Adrenal gland (tissue), 19 donors: ENCODE measurements at places on chromosomes 5 and 9. TPM values are rescaled to one million over a fixed set of nuclear protein-coding genes. Genes with fewer than 3 reads are reported as not detected.

DNA sequence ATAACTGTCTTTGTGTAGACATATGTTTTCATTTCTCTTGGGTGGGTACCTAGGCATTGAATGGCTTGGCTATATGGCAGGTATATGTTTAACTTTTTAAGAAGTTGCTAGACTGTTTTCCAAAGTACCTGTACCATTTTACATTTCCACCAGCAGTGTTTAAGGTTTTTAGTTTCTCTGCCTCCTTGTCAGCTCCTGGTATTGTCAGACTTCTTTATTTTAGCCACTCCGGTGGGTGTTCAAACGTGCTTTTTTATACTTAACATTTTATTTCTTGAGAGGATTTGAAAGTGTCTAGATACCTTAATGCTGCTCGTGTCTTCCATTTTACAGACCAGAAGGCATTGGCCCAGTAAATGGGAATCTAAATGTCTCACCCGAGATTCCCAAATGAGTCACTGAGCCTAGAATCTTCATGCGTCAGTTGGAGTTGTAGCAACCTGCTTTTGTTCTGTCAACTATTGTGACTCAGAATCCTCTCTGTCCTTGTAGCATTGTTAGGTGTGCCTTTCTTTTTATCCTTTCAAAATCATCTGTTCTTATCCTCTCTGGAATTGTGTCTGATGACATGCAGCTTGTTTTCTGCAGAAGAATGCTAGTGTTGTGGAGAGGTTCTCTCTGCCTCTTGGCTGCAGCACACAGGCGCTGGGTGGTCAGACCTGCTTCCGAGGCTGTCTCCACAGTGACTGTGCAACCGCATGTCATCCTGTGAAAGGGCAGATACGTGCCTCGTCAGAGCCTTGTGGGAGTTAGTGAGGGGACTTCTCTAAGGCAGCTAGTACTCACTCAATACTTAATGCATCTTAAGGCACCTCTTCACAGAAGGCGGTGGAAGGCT, 291.8 kb downstream of the AOPEP start:
- peaks cover 46% of the 10 kb centered on the region for H3K36me3 ChIP-seq
- peaks cover 17% of the 10 kb centered on the region for H3K4me1 ChIP-seq
- H3K4me3 ChIP-seq: no peak overlapping the region
- DNase-seq: peak; percentile 78

DNA sequence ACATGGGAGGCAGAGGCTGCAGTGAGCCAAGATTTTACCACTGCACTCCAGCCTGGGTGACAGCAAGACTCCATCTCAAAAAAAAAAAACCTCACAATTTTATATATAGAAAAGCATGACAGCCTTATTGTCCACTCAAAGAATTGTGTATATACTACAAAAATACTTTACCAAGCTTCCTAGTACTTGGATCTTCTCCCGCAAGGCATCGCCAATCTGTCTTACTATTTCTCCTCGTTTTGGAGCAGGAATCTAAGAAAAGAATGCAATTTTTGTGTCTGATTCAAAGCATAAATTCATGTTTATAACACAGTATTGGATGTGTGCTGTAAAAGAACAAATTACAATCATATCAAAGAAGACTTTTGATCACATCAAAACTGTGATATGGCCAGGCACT, 11.3 kb downstream of the ALDH7A1 start:
- H3K4me1 ChIP-seq: no peaks in the 10 kb centered on the region
- no peak for DNase-seq
- no peaks in the 10 kb centered on the region for H3K36me3 ChIP-seq
- no peak overlapping the region for H3K4me3 ChIP-seq

DNA sequence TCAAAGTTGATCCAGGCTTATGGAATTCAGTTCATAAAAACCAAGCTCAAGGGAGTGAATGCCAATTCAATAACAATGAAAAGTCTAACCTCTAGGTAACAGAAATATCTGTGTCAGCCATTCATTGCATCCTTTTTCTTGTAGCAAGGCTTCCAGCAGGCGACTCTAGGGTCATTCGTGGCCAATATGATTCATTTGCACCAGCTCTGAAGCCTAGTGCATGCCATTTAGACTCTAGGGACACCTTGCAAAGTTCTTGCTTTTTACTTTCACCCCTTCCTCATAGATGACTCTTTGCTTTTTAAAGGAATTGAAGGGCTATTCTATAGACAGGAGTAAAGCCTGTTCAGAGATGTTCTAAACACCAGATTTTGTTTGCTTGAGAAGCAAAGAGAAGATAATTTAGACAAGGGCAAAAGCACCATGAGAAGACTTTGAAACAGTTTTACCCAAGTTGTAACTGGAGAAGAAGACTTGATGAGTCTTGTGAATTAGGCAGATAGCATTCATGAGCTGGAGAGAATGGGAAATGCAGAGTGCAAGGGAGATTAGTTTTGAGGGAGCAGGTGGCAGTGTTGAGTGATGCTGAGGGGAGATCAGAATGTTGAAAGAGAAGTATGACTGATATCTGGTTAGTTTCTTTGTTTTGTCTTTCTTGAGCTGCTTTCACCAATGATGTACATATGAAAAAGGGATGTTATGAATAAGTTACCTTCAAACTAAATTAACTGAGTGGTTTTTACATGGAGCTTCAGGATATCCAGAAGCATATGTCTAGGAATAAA, 94.5 kb downstream of the F2RL2 start:
- DNase-seq: no peak
- H3K4me1 ChIP-seq: peaks cover 3% of the 10 kb centered on the region
- H3K27ac ChIP-seq: no peak overlapping the region
- no peaks in the 10 kb centered on the region for H3K36me3 ChIP-seq
- H3K27me3 ChIP-seq: no peaks in the 10 kb centered on the region

- no peaks in the 10 kb centered on the region for H3K4me1 ChIP-seq
- no peaks in the 10 kb centered on the region for H3K27me3 ChIP-seq
- H3K36me3 ChIP-seq: no peaks in the 10 kb centered on the region
Observed at GRCh38 chr9:76655121-76655541, 109.1 kb upstream of the PCA3 start.

- no peak overlapping the region for H3K4me3 ChIP-seq
- no peak for DNase-seq
- H3K4me1 ChIP-seq: no peaks in the 10 kb centered on the region
Observed at GRCh38 chr5:158398360-158399201, 539.6 kb upstream of the CLINT1 start.

DNA sequence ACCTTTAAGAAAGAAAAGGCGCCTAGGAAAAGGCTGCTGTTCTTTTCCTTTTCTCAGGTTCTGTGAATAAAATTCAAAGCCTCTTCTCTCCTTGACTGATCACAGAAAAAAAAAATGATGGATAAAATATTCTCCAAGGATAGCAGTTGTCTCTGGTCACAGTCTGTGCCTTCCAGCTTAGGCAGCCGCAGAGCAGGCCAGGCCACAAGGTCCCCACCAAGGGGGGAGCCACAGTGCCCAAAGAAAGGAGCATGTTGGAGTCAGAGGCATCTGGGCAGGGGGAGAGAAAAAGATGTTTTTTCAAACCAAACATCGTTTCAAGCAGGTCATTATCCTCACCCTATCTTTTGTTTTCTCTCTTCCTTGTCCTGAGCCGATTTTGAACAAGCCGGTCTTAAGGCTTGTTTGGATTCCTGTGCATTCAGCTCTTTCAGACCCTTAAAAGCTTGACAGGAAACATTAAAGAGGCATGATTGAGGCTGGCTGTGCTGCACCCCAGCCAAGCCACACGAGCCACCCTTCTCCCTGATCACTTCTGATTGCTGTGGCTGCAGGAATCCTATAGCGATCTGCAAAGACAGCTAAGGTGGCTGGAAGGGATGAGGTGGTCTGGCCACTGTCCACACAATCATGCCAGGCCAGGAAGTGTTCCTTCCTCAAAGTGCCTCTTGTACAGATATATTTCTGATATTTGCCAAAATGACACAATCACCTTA, 284.6 kb upstream of the TLE4 start:
- no peak overlapping the region for H3K4me3 ChIP-seq
- H3K36me3 ChIP-seq: no peaks in the 10 kb centered on the region
- H3K4me1 ChIP-seq: no peaks in the 10 kb centered on the region

DNA sequence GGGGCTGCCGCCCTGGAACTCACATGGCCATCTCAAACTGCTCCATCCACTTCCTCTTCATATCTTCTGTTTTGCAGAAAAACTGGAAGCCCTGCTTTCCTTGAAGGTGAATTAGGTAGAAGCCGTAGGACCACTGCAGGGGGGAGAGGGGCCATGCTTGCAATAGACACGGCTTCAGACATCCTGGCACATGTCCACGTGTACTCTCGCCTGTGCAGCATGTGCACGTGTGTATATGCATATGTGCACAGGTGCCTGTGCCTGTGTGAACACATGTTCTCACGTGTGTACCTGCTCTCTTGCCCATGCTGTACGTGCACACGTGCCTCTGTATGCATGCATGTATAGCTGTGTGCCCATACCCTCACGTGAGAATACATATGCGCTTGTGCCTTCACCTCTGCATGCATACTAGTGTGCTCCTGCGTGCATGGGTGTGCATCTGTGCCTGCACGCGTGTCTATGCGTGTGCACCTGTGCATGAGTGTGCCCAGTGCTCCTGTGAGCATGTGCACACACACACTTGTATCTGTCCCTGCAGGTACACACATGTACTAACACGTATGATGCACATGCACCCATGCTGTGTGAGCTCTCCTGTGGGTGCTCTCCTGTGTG, 47.7 kb upstream of the SARDH start:
- H3K27me3 ChIP-seq: no peaks in the 10 kb centered on the region
- no peaks in the 10 kb centered on the region for H3K4me1 ChIP-seq
- H3K36me3 ChIP-seq: peaks cover 29% of the 10 kb centered on the region
- DNase-seq: no peak
- H3K27ac ChIP-seq: no peak overlapping the region

GRCh38 chr9:13110766-13111417, 168.6 kb downstream of the MPDZ start:
- no peak for DNase-seq
- no peaks in the 10 kb centered on the region for H3K36me3 ChIP-seq
- no peak overlapping the region for H3K4me3 ChIP-seq
- H3K27me3 ChIP-seq: no peaks in the 10 kb centered on the region
- no peaks in the 10 kb centered on the region for H3K4me1 ChIP-seq

GRCh38 chr5:18008940-18009339, 374.7 kb downstream of the TAF11L14 start:
- no peak for DNase-seq
- no peaks in the 10 kb centered on the region for H3K27me3 ChIP-seq

- H3K27ac ChIP-seq: no peak overlapping the region
- DNase-seq: no peak
- H3K4me1 ChIP-seq: no peaks in the 10 kb centered on the region
- no peaks in the 10 kb centered on the region for H3K36me3 ChIP-seq
Observed at GRCh38 chr5:27868292-27868691, 829.9 kb upstream of the CDH9 start.

DNA sequence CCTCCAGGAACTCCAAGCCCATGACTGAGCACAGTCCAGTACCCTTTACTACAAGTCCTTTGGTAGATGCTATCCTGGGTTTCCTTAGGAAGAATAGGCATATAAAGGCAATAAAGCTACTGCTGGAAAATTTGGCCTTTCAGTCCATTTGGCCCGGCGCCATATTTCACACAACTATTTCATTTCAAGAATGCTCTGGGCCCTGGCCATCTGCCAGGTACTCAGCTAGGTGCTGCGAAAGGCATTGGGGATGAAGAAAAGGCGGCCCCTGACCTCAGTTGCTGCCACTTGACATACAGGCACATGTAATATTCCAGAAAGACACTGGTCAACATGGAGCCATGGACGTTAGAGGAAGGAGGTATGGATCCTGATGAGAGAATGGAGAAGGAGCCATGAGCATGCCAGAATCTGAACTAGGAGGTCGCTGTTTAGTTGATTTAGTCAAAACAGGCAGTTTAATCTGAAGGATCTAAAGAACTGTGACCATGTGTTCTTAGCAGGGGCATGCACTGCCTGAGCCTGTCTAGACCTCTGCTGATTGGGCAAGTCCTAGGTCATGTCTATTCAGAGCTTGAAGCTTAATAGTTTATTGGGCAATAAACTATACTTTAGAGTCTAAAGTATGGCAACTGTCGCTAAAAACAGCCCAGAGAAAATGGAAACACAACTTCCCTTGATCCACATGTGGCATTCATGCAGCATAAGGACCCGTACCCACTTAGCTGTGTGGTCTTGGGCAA, 149.3 kb downstream of the MELK start:
- DNase-seq: no peak
- H3K27me3 ChIP-seq: peaks cover 3% of the 10 kb centered on the region
- H3K4me1 ChIP-seq: no peaks in the 10 kb centered on the region
- H3K36me3 ChIP-seq: no peaks in the 10 kb centered on the region
- H3K4me3 ChIP-seq: no peak overlapping the region

DNA sequence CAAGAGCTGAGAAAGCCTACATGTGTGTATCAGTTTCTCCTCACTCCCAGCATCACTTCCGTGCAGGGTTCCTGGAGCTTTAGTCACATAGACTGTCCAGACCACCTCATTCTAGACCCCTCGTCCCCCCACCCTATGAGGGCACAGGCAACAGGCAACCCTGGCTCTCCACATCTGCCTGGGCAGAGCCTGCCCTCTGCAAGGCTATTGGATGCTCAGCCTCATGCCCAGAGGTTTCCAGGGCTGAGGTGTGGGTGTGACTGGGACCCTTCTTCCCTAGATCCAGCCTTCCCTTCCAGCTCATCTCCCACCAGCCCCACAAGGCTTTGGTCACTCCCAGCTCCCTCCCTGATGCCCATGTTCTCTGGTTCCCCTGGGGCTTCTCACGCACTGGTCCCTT, 161.4 kb downstream of the PAX5 start:
- H3K27ac ChIP-seq: no peak overlapping the region
- DNase-seq: no peak
- H3K4me3 ChIP-seq: no peak overlapping the region
- H3K36me3 ChIP-seq: no peaks in the 10 kb centered on the region
- H3K4me1 ChIP-seq: no peaks in the 10 kb centered on the region

DNA sequence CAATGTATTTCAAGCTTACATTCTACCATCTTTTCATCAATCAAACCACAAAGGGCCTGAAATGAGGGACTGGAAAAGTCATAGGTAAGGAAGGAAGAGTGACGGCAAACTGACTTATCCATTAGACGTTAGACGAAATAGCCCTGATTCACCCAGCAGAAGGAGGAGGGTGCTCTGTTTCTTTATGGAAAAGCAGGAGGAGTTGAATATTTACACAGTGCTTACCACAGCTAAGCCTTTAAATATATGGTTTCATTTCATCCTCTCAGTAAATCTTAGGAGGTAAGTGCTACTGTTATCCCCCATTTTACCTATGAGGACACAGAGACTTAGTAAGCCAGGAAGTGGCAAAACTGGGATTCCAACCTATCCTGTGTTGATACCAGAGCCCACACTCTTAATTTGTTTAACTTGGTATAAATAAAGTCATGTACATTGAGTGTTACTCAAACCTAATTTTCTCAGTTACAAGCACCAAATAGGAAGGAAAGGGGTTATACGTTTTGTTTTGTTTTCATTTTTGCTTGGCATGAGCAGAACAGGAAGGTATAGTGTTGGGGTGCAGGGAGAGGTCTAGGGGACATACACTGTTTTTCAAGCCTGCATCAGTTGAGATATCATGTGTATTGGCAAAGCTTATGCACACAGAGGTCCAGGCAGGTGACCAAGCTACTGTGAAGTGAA, 98.1 kb upstream of the IFNK start:
- no peaks in the 10 kb centered on the region for H3K36me3 ChIP-seq
- no peaks in the 10 kb centered on the region for H3K27me3 ChIP-seq
- H3K4me3 ChIP-seq: no peak overlapping the region
- no peaks in the 10 kb centered on the region for H3K4me1 ChIP-seq
- H3K27ac ChIP-seq: no peak overlapping the region

- H3K4me3 ChIP-seq: no peak overlapping the region
- H3K27me3 ChIP-seq: no peaks in the 10 kb centered on the region
- no peak overlapping the region for H3K27ac ChIP-seq
- H3K4me1 ChIP-seq: no peaks in the 10 kb centered on the region
- DNase-seq: no peak
Observed at GRCh38 chr9:101977614-101978210, 239.3 kb upstream of the GRIN3A start.

The GABRA6 gene
- total RNA-seq: not detected

The GALNT10 gene
- 42.1 TPM for total RNA-seq

The SLIT3 gene
- 35.6 TPM for total RNA-seq

The CTSV gene
- total RNA-seq: 0.06 TPM

The TMEM252 gene
- not detected for total RNA-seq

The BSPRY gene
- 0.89 TPM for total RNA-seq

The STOML2 gene
- total RNA-seq: 150 TPM
